Activated CD4-positive, alpha-beta T cell treated with anti-CD3 and anti-CD28 coated beads for 36 hours (primary cell): ENCODE measurements at places on chromosomes 4 and X.

DNA sequence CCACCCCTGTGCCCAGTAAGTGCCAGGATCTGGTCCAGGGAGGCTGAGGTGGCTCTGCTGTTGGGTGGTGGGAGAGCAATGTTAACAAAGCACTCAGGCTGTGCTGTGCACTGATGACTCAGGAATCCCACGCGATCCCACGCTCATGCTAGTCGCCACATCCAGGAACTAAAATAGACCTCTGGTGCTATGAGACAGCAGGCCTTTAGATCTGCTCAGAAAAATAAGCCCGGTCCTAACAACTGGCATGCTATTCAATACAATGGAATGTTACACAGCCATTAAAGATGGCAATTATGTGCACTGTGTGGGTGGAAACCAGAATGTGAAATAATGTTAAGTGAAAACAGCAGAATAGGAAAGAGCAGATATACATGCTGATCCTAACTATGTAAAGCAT lies 26.0 kb downstream of the ARL13A start:
- H3K4me1 ChIP-seq = peaks cover 22% of the 10 kb centered on the region
- H3K27me3 ChIP-seq = no peaks in the 10 kb centered on the region
- DNase-seq = peak; percentile 61
- H3K4me3 ChIP-seq = no peak overlapping the region
- H3K27ac ChIP-seq = peak overlapping the region; percentile 65
- peaks cover 6% of the 10 kb centered on the region for H3K36me3 ChIP-seq

DNA sequence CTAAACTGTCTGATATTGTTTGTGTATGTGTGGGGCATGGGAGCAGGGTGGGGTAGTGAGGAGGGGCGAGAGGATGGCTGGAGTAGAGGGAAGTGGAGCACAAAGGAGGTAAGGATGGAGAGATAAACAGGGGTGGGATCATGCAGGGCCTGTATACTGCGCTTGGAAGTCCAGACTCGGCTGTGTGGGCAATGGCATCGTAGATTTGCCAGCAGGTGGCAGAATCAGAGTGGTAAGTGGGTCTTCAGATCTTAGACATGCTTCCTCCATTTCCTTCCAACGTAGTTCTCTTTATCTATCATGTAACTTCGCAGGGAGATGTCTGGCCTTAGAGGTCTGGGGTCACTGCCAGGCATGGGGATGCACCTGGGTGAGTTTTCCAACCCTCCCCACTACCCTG lies 155.5 kb downstream of the PDGFRA start:
- H3K36me3 ChIP-seq = no peaks in the 10 kb centered on the region
- H3K4me1 ChIP-seq = no peaks in the 10 kb centered on the region
- H3K4me3 ChIP-seq = no peak overlapping the region
- peaks cover 4% of the 10 kb centered on the region for H3K27me3 ChIP-seq
- H3K27ac ChIP-seq = no peak overlapping the region

- peaks cover 2% of the 10 kb centered on the region for H3K36me3 ChIP-seq
- no peak for DNase-seq
- H3K4me1 ChIP-seq = peaks cover 16% of the 10 kb centered on the region
- peaks cover 38% of the 10 kb centered on the region for H3K27me3 ChIP-seq
- no peak overlapping the region for H3K4me3 ChIP-seq
Measured at GRCh38 chr4:89835413-89835812, 1.5 kb downstream of the SNCA start.

GRCh38 chr4:173380987-173381386 lies 10.2 kb downstream of the SAP30 start:
- no peak overlapping the region for H3K27ac ChIP-seq
- DNase-seq = no peak
- peaks cover 2% of the 10 kb centered on the region for H3K36me3 ChIP-seq
- no peak overlapping the region for H3K4me3 ChIP-seq
- H3K4me1 ChIP-seq = no peaks in the 10 kb centered on the region

GRCh38 chr4:56086073-56086541 lies 137.4 kb downstream of the CEP135 start:
- H3K4me1 ChIP-seq = no peaks in the 10 kb centered on the region
- H3K27ac ChIP-seq = no peak overlapping the region
- no peaks in the 10 kb centered on the region for H3K36me3 ChIP-seq
- H3K4me3 ChIP-seq = no peak overlapping the region
- no peaks in the 10 kb centered on the region for H3K27me3 ChIP-seq

DNA sequence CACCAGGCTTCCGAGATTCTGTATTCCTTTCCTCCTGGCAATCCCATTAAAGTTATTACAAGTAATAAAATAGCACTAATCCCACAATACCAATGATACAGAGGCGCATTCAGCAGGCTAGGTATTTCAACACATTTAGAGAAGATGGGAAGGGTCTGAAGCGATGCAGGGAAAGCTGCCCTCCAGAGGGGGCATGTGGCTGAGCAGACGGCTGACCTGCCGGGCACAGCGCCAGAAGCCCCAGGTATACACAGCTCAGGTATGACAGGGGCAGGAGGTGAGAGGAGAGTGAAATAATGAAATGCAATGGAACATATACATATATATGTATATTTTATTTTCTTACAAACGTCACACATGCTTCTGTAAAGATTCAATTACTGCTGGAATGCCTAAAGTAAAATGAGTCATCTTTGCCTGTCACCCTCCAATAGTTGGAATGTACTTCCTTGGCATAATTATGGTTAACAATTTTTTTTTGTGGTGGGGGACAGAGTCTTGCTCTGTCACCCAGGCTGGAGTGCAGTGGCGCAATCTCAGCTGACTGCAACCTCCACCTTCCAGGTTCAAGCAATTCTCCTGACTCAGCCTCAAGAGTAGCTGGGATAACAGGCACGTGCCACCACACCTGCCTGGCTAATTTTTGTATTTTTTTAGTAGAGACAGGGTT lies 21.3 kb upstream of the CDKN2AIP start:
- peaks cover 5% of the 10 kb centered on the region for H3K4me1 ChIP-seq
- H3K4me3 ChIP-seq = no peak overlapping the region
- no peak for DNase-seq
- no peak overlapping the region for H3K27ac ChIP-seq

DNA sequence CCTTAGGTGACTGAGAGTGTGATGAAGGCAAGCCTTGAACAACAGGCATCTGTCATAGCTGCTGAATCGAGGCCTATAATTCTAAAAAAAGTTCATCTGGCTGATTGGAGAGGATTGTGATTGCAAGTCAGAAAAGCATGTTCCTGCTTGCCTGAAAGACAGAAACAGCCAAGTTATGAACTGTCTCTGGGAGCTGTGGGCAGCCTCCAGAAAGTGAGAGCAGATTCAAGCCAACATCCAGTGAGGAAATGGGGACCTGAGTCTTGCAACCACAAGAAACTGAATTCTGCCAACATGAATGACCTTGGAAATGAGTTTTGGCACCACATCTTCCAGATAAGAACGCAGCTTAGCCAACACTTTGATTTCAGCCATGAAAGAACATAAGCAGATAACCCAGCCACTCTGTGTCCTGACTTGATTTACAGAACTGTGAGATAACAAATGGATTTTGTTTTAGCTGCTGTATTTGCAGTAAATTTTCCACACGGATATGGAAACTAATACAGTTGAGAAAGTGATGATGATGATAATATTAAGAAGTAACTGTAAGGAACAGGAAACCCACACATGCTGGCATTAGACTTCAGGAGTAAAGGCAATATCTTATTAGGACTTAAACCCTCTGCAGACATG lies 240.3 kb upstream of the NDST3 start:
- no peak overlapping the region for H3K27ac ChIP-seq
- no peak for DNase-seq
- no peaks in the 10 kb centered on the region for H3K4me1 ChIP-seq
- no peaks in the 10 kb centered on the region for H3K27me3 ChIP-seq
- no peak overlapping the region for H3K4me3 ChIP-seq

- H3K27ac ChIP-seq = peak overlapping the region; percentile 93
- H3K36me3 ChIP-seq = peaks cover 2% of the 10 kb centered on the region
- no peaks in the 10 kb centered on the region for H3K27me3 ChIP-seq
Measured at GRCh38 chrX:131985526-131986049, 37.5 kb upstream of the STK26 start.

- no peak for DNase-seq
- peaks cover 16% of the 10 kb centered on the region for H3K4me1 ChIP-seq
- peaks cover 57% of the 10 kb centered on the region for H3K27me3 ChIP-seq
- H3K36me3 ChIP-seq = no peaks in the 10 kb centered on the region
Measured at GRCh38 chr4:182449186-182449929, 206.2 kb downstream of the TENM3 start.

- H3K27ac ChIP-seq = no peak overlapping the region
- H3K4me3 ChIP-seq = no peak overlapping the region
- H3K27me3 ChIP-seq = peaks cover 4% of the 10 kb centered on the region
- no peaks in the 10 kb centered on the region for H3K4me1 ChIP-seq
- DNase-seq = no peak
- H3K36me3 ChIP-seq = no peaks in the 10 kb centered on the region
Measured at GRCh38 chr4:105950701-105951100, 55.4 kb downstream of the NPNT start.

- H3K4me1 ChIP-seq = no peaks in the 10 kb centered on the region
- no peaks in the 10 kb centered on the region for H3K36me3 ChIP-seq
- H3K4me3 ChIP-seq = no peak overlapping the region
- H3K27ac ChIP-seq = no peak overlapping the region
- peaks cover 2% of the 10 kb centered on the region for H3K27me3 ChIP-seq
Measured at GRCh38 chrX:69388526-69388925, 115.6 kb upstream of the NALF2 start.

GRCh38 chrX:110796407-110796697 lies 735 bp upstream of the CHRDL1 start:
- H3K4me1 ChIP-seq = no peaks in the 10 kb centered on the region
- peak overlapping the region; percentile 38 for H3K4me3 ChIP-seq
- DNase-seq = no peak
- H3K27ac ChIP-seq = no peak overlapping the region

DNA sequence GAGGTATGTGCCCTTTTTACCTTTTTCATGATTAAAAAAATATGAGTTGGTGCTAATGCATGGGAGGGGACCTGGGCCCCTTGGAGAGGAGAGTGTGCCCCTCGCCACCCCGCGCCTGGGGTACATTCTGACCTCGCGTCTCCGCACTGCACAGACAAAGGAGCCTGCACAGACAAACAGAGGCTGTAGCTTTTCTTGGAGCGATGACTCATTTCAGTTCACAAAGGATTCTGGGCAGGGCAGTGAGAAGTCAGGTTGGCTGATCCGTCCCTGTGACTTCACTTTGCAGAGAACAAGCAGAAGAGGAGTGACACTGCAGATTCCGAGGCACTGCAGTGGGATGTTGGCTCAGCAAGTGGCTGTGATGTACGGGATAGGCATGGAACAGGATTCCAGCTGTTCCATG lies 82.9 kb downstream of the STOX2 start:
- no peak overlapping the region for H3K4me3 ChIP-seq
- no peaks in the 10 kb centered on the region for H3K36me3 ChIP-seq
- peak; percentile 11 for DNase-seq
- H3K4me1 ChIP-seq = no peaks in the 10 kb centered on the region

- no peak overlapping the region for H3K27ac ChIP-seq
- no peaks in the 10 kb centered on the region for H3K27me3 ChIP-seq
- no peaks in the 10 kb centered on the region for H3K36me3 ChIP-seq
- no peak for DNase-seq
Measured at GRCh38 chr4:116088771-116089170, 975.4 kb upstream of the NDST4 start.

DNA sequence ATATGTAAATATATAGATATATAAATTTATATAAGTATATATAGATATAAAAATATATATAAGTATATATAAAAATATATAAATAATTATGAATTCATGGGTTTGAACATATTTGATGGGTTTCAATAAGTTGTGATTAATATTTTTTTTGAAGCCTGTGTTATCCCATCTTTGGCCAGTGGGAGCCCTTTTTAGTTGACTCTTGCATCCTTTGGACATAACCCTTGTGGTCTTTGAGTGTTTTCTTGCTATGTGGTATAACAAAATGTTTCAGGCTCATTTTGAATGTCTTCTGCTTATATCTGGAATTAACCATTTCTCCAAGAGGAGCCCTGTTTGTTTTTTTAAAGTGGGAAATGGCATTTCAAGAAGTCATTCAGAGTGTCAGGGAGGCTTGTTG lies 15.2 kb downstream of the SNX25 start:
- no peaks in the 10 kb centered on the region for H3K27me3 ChIP-seq
- H3K4me3 ChIP-seq = no peak overlapping the region
- no peaks in the 10 kb centered on the region for H3K4me1 ChIP-seq

- H3K36me3 ChIP-seq = no peaks in the 10 kb centered on the region
- H3K27ac ChIP-seq = no peak overlapping the region
- H3K4me1 ChIP-seq = no peaks in the 10 kb centered on the region
- DNase-seq = no peak
- no peak overlapping the region for H3K4me3 ChIP-seq
Measured at GRCh38 chrX:5852941-5853340, 375.7 kb downstream of the NLGN4X start.

GRCh38 chr4:156886481-156886880 lies 85.1 kb downstream of the PDGFC start:
- H3K36me3 ChIP-seq = no peaks in the 10 kb centered on the region
- no peaks in the 10 kb centered on the region for H3K27me3 ChIP-seq
- H3K4me3 ChIP-seq = no peak overlapping the region
- no peak for DNase-seq

GRCh38 chr4:151014521-151015458 lies at the start of gene LRBA:
LRBA (minus strand) TSS chr4:151015284; CDS start chr4:151014642, 642 bp downstream.
- H3K4me1 ChIP-seq = peaks cover 24% of the 10 kb centered on the region
- peak within 1 kb of the TSS; percentile 99 for H3K27ac ChIP-seq
- peak within 1 kb of the TSS; percentile 90 for H3K4me3 ChIP-seq
- no peaks in the 10 kb centered on the region for H3K27me3 ChIP-seq
- peaks cover 26% of the 10 kb centered on the region for H3K36me3 ChIP-seq

- peaks cover 49% of the 10 kb centered on the region for H3K4me1 ChIP-seq
- peak overlapping the region; percentile 100 for H3K27ac ChIP-seq
- peaks cover 47% of the 10 kb centered on the region for H3K36me3 ChIP-seq
- H3K27me3 ChIP-seq = peaks cover 4% of the 10 kb centered on the region
- DNase-seq = peak; percentile 22
Measured at GRCh38 chr4:158722291-158722916, 792 bp downstream of the PPID start.

DNA sequence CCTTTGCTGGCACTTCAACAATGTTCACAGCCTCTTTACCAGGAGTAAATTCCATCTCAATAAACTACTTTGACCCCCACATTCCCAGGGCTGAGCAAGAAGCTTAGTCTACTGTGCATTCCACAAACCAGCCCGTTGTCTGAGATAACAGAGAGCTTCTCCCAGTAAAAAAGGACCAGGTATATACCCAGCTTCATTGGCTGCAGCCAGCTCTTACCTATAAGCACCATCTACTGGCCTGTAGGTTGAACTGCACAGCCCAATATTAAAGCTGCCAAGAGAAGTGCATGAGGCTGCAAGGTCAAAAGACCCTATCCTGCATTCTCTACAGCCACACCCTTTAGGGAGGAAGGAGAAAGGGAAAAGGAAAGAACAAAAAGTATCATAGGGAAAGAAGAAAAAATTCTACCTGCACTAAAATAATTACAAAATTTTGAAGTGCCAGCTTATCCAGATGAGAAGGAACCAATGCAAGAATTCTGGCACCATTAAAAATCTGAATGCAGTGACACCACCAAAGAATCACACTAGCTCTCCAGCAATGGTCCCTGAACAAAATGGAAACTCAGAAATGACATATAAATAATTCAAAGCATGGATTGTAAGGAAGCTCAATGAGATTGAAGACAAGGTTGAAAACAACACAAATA lies 45.7 kb upstream of the INTU start:
- H3K27ac ChIP-seq = no peak overlapping the region
- H3K36me3 ChIP-seq = no peaks in the 10 kb centered on the region
- no peak overlapping the region for H3K4me3 ChIP-seq
- H3K4me1 ChIP-seq = no peaks in the 10 kb centered on the region
- peak; percentile 9 for DNase-seq
